ENCODE measurements at places on chromosomes 1 and 21.

DNA sequence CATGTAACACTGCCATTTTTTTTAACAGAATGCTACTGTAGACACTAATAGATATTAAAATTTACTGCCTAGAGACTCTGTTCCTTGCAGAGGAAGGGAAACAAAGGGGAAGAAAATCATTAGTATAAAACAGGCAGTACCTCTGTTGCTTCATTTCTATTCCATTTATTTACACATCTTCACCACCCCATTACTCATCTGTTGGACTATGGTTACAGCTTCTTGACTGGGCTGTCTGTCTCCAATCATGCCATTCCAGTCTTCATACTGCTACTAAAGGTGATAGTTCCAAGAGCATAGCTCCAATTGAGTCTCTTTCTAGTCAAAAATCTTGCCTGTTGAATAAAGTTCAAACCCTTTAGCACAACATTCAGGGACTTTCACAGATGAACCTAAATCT lies 22.2 kb upstream of the GPR25 start:
- DNase-seq: no peak

- no peak for DNase-seq
These were observed 41.7 kb downstream of the SFPQ start for GRCh38 chr1:35151220-35151619.

GRCh38 chr1:185636848-185637247 lies 97.3 kb upstream of the HMCN1 start:
- DNase-seq: no peak

DNA sequence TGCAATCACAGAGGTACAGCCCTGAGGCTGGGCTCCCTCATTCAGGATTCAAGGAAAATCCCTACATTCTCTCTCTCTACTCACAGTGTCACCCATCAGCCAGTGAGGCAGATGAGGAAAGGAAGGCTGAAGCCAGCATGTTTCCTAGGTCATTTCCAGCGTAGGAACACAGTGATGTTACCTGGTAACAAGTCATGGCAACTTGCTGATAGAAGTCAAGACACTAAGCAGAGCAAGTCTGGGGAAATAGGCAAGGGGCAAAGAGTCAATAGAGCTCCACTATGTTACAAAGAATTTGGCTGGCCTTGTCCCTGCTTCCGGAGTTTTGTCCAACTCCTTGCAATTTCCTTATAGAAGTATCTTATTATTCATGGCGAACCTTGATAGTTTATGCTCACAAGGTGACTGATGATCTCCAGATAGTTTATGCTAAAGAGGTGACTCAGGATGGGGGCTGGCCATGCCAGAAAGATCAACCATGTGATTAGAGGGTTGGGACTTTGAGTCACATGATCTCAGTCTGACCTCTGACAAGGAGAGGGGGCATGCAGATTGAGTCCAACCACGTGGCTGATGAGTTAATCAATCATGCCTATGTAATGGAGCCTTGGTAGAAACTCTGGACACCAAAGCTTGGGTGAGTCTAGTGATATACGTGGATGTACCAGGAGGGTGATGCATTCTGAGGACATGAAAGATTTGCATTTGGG lies 51.1 kb downstream of the SUSD4 start:
- no peak for DNase-seq

DNA sequence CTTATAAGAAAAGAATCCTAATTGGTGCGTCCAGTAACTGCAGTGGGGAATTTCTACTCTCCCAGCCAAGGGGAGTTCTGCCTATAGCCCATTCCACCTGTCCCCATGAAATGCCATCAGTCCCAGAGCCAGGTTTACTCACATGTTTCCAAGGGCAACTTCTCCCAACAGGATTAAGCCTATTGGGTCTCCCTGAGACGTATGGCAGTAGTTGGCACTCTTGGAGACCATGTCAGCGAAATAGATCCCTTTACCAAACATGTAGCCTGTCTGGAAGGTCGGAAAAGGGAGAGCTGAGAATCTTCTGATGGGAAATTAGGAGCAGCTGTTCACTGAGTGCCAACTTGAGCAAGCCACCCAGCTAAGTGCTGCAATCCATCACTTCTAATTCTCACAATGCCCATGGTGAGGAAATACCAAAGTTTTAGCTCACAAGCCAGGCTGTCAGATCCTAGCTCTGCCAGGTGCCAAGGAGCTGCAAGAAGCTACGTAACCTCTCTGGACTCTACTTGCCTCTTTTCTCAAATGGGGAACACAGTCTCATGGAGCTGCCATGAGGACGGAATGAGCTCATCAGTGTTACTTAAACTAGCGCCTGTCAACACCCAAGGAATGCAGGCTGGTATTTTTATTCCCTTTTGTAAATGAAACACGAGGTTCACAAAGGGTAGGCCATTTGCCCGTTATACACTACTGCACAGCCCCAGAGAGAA lies 43.9 kb downstream of the PARP1 start:
- DNase-seq: no peak

GRCh38 chr1:26833432-26834405 lies 7.2 kb downstream of the ZDHHC18 start:
- peak; percentile 76 for DNase-seq

- no peak for DNase-seq
These were observed 293.6 kb downstream of the PTPRC start for GRCh38 chr1:198932351-198932991.

DNA sequence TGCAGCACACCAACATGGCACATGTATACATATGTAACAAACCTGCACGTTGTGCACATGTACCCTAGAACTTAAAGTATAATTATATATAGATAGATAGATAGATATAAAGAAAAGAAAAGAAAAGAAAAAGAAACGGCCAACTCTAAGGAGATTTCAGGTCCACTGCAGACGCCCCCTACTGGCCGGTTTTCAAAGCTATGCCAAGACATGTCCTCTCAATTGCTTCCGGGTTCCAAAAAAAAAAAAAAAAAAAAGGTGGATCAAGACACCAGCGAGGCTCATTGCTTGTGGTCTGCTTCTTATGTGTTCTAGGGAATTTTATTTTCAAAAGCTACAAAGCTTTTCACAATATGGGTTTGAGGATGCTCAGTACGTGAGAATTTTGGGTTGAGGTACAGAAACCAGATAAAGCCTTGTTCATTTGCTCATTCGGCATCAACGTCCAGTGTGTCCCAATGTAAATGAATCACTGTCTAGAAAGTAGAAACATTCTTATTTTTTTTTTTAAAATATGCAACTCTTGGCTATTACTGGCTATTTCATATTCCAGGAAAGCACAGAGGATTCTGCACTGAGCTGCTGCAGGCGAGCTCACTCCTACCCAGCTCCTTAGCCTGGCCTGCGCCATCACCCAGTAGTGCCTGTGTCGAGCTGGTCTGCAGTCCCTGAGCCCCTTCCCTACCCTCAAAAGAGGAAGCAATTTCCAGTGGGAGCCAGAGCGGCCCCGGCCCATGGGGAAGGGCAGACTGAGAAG lies 643.0 kb downstream of the KIF26B start:
- DNase-seq: no peak

- no peak for DNase-seq
These were observed 313.1 kb upstream of the TMPRSS15 start for GRCh38 chr21:18716578-18717138.

GRCh38 chr21:22438428-22439086 lies 1440.3 kb downstream of the NCAM2 start:
- no peak for DNase-seq

DNA sequence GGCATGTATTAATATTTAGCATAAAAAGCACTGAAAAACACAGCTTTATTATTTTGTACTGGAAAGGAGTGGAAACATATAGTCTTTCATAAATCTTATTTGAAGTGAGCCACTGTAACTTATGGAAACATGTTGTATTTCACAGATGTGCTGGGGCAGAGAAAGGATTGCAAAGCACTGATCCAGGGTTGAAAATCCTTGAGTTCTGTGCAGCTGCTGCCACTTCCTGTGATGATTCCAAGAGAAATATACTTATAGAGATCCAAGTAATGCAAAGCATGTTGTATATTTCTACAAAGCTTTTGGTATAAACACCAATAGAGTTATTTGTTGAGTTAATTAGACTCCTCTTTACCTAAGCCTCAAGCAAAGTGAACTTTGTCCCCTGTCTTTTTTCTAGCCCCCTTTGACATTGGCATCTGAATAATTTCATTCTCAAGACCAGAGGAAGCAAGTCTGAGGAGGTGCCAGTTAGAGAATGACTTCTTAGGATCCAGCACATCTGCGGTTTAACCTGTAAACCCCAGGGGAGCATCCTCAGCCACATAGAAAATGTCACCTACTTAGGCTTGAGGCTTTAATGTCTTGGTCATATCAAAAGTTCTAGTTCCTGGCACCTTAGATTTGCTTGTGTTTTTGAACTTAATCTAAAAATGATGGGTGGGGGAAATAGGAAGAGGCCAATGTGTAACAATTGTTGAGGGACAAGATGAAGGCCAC lies 173.3 kb downstream of the FASLG start:
- DNase-seq: no peak

DNA sequence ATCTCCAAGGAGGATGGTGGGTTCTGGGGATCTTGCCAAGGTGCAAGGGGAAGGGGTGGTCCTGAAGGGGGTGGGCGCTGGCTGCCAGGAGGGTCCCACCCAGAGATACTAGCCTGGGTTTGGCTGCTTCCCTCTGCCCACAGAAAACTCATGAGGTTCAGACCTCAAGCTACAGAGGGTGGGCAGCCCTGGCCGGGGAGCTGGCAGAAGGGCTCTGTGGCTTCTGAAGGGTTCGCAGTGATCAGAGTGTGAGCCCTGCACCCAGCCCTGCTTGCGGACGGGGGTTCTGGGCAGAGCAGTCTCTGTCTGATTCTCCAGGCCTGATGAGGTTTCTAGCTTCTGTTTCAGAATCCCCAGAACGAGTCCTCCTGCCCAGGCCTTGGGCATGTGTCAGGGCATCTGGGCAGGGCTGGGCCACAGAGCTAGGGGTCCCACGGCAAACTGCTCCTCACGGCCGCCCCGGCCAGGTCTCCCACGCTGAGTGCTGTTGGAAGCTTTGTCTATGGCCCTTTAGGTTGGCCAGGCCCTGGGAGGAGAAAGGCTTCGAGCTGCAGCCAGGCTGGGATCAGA lies 635 bp upstream of the MMEL1 start:
- no peak for DNase-seq

DNA sequence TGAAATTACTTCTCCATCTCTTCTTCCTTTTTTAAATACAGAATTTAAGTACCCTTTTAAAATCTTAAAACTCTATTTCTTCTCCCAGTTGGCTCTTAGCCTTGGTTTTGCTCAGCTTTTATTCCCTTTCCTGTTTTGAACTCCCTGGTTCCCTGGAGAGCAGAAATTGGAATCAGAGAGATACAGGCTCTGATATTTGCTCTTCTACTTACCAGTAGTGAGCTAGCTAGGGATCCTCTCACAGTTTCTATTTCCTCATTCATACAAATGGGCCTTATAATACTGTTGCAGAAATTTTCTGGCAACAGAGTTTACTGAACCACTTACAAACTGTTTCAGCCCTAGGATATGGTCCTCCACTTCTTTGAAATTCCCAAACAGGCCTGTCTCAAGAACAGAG lies 606.3 kb downstream of the NUF2 start:
- no peak for DNase-seq

- DNase-seq: no peak
These were observed 62.7 kb downstream of the KAZN start for GRCh38 chr1:14661222-14661621.

DNA sequence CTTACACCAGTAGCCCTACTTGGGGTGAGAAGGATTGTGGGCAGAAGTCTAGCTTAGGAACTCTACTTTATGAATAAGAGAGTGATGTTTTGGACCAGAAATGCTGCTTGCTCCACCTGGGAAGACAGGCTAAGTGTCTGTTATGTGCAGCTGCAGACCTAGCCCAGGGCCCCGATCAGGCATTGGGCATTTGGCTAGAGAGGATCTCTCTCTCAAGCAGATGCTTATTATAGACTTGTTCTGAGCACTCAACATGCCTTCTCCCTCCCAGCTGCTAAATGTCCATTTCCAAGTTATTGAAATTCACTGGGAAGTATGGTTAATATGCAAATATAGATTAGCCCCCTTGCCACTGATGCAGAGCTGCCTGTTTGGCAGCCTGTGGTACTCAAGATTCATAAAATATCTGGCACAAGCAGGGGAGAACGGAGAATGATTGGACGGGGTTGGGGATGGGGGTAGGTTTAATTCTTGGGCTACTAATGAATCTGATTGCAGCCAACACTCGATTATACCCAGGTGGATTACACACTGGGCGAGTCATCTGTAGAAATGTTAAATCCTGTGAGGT lies 115.9 kb downstream of the KCND3 start:
- no peak for DNase-seq

- no peak for DNase-seq
These were observed 175.8 kb upstream of the SPAG17 start for GRCh38 chr1:118360817-118361216.

DNA sequence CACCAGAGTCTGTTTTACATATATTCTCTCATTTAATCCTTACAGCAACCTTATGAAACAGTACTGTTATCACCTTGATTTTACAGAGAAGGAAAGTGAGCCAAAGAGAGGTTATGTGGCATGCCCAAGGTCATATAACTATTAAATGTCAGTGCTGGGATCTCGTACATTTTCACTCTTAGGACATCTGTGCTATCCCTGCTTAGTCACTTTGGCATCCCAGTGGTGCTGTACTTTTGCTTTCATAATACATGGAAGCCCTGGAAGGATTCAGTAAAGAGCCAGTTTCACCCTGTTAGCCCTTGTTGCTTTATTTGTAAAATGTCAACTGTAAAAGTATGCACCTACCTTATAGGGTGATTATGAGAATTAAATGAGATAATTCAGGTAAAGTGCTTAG lies 104.4 kb downstream of the NFIA start:
- DNase-seq: no peak

GRCh38 chr1:176142973-176143372 lies 64.1 kb downstream of the COP1 start:
- DNase-seq: no peak

- no peak for DNase-seq
These were observed 68.4 kb upstream of the FBXO28 start for GRCh38 chr1:224045556-224045955.

DNA sequence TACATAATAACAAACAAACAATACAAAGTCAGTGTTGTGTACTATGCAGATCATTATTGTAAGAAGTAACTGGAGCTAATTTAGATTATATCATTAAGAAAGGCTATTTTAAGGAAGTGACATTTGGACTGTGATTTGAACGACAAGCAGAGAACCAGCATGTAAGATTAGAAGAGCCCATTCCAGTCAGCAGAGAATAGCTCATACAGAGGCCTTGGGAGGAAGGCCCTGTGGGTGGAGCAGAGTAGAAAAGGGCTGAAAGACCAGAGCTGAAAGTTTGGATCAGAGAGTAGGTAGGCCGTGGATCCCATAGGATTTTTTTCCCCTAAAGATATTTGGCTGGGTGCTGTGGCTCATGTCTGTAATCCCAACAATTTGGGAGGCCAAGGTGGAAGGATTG lies 190.1 kb downstream of the OMA1 start:
- no peak for DNase-seq

All from stimulated activated CD8-positive, alpha-beta memory T cell treated with anti-CD3 and anti-CD28 coated beads, Interleukin-7, amount 100 ng/mL, for 1 hour (primary cell).